ENCODE measurements at places on chromosomes 6 and 20. TPM values are rescaled to one million over a fixed set of nuclear protein-coding genes. Genes with fewer than 3 reads are reported as not detected.

DNA sequence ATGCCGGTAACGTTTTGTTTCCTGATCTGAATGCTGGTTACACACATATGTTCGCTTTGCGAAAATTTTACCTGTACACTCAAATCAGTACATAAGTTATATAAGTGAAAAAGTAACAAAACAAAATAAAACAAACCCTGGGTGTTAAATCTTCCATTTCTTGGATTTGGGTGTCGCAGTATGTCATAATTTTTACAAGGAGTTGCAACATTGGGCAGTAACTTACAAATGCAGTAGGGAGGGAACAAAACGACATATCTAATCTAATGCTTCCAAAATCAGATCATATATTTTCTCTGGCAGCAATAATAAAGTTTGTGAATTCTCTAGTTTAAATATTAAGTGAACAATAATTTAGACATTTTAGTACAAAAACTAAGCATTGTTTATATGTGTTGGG is 25.2 kb downstream of the SNX14 start:
- no peaks in the 10 kb centered on the region for H3K4me1 ChIP-seq
- H3K27me3 ChIP-seq: no peaks in the 10 kb centered on the region
- H3K4me3 ChIP-seq: no peak overlapping the region
- H3K36me3 ChIP-seq: peaks cover 9% of the 10 kb centered on the region

- no peaks in the 10 kb centered on the region for H3K4me1 ChIP-seq
- DNase-seq: no peak
- H3K27ac ChIP-seq: no peak overlapping the region
Measured at GRCh38 chr20:42749556-42749955, 440.1 kb downstream of the PTPRT start.

GRCh38 chr6:48474830-48475229 is 363.8 kb upstream of the PTCHD4 start:
- H3K4me3 ChIP-seq: no peak overlapping the region
- DNase-seq: no peak
- no peaks in the 10 kb centered on the region for H3K4me1 ChIP-seq
- H3K27ac ChIP-seq: no peak overlapping the region
- H3K27me3 ChIP-seq: no peaks in the 10 kb centered on the region

The LAMA4 gene
- 1.0 TPM for total RNA-seq

- H3K4me3 ChIP-seq: no peak overlapping the region
- no peak for DNase-seq
- no peak overlapping the region for H3K27ac ChIP-seq
- peaks cover 39% of the 10 kb centered on the region for H3K27me3 ChIP-seq
- H3K4me1 ChIP-seq: peaks cover 11% of the 10 kb centered on the region
Measured at GRCh38 chr20:9520086-9520485, 5.7 kb downstream of the LAMP5 start.

The ZC2HC1B gene
- total RNA-seq: not detected

DNA sequence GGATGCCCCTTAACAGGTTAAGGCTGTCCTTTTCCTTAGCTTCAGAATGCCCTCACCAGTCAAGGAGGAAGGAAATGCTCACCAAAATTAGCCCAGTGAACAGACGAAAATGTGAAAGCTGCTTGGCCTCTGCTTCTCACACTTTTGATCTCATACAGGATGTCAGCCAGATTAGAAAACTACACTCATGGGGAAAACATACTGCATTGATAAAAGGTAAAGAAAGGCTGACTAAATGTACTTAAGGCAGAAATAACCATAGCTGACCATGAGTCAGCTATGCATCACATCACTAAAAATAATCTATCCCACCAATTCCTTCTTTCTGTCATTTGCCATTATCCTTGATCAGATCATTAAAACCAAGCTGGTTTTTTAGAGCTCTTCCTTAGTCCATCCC is 198.4 kb upstream of the TENT5A start:
- H3K36me3 ChIP-seq: peaks cover under 1% of the 10 kb centered on the region
- H3K27me3 ChIP-seq: no peaks in the 10 kb centered on the region
- no peak overlapping the region for H3K4me3 ChIP-seq
- H3K27ac ChIP-seq: no peak overlapping the region

Measured in H9 (cell line).